ENCODE measurements at places on chromosomes 6 and 20.

DNA sequence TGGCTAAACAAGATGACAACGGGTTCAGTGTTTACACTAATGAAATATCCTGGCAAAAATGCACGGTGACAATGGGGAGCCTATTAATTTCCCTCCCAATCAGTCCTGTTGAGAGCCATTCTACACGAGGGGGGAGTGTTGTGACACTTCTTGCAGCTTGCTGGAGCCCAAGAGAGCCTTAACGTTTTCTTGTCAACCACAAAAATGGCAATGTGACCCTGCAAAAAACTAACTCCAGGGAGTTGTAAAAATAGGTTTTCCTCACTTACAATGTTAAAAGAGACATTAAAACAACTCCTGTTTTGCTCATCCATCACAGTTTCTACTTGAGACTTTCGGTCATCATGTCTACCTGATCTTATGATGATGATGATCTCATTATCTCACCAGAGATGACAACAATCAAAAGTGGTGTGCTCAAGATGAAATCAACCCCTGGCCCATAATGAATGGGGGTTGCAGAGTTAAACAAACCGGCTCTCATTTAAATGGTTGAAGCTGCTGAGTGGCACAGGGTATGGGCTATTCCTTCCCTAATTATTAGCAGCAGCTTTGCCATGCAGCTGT is 57.9 kb downstream of the GJA10 start:
- DNase-seq = no peak

DNA sequence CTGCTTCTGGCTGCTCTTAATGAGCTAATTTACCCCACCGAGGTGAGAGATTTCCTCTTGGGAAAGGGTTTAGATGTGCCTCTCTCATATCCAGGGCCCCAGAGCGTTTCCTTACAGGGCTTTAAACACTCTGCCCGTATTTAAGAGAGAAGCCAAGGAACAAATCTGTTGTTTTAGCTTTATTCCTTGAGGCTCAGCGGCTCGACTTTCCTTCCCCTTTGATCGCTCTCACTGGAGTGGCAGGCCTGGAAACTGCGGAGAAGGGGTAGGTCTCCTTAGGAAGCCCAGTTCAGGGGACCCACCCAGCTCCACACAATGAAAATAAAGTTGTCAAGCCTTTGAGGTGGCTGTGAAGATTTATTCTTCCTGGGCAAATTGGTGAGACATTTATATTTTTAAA is 132.0 kb upstream of the JAG1 start:
- DNase-seq = no peak

DNA sequence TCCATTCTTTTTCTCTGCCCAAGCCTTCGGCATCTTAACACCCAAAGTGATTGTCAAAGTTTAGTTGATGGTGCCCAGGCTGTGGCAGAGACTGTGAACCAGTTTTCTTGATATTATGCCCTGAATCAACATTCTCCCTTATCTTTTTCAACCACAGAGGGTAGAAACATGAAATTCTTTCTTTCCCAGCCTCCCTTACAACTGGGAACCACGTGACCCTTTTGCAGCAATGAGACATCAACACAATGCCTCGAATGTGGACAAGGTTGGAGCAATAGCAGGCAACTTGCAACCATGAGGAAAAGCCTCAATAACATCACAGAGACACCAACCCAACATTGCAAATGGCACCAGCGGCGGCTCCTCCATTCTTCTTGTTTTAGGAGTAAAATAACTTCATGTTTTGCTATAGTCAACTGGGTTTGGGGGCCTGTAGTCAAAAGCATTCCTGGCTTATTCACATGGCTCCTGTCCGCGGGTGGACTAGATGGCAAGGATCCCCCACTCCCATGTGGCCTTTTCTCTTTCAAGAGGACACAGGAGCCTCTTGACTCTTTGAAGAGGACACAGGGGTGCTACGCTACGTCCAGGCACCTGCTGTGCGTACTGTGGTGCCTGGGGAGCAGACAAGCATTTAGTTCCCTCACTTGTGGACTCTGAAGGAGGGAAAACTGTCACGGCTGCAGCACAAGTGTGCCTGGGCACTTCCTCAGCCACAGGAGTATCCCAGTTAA is 90.5 kb downstream of the NOL4L start:
- no peak for DNase-seq

DNA sequence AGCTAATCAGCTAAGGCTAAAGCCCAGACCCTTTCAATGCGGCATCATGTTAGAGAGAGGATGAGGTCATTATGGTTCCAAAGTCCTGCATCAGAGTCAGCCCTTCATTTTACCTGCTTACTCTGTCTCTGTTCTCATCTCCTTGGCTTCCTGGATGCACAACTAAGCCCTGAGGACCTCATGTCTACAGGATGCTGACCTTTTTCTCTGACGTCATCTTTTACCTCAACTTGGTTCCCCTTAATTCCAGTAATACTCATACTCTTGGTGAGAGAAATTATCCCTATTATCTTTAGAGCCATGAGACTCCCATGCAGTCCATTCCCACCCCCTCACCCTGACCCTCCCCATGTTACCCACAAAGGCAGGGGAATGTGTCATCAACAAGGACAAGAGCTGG is 636.5 kb upstream of the CHD6 start:
- no peak for DNase-seq

GRCh38 chr20:53439046-53439445 is 154.6 kb downstream of the ZNF217 start:
- no peak for DNase-seq

GRCh38 chr6:168956884-168957730 is 296.5 kb downstream of the THBS2 start:
- DNase-seq = no peak

DNA sequence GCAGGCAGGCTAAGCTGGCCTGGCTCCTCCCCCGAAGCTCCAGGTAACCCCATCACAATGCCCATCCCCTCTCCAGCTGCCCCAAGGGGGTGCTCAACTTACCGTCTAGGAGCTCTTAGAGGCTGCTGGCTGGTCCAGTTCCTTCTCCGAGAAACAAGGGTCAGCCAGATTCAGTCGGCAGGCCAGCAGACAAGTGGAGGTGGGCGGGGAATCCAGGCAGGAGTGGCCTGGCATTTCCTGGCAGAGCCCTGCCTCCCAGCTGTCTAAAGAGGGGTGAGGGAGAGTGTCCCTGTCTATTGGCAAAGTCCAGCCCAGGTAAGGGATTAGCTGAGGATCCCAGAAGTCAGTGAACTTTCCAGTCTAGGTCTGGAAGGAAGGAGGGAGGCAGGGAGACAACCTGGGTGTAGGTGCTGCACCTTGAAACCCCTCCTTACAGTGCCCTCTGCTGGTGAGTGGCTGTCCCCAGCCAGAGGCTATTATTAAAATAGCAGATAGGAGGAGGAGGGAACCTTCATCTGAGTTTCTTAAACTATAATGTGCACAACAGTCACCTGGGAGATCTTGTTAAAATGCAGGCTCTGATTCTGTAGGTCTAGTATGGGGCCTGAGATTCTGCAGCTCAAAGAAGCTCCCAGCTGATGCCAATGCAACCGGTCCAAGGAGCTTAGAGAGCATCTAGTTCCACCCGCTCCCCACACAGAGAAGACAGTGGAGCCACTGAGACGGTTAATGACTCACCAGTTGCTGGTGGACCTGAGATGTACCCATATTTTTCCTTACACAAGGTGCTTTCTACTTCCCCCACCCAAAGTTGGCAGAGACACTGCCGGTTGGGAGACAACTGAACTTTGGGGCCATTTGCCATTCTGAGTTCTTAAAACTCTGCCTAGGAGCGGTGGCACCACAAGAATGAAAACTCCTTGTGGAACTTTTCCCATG is at the start of gene UNC5CL:
Gene UNC5CL, minus strand, starts transcription at position 162 of the 939 bp plus-strand sequence. CDS start 4,147 bp downstream, outside the sequence.
- no peak for DNase-seq

DNA sequence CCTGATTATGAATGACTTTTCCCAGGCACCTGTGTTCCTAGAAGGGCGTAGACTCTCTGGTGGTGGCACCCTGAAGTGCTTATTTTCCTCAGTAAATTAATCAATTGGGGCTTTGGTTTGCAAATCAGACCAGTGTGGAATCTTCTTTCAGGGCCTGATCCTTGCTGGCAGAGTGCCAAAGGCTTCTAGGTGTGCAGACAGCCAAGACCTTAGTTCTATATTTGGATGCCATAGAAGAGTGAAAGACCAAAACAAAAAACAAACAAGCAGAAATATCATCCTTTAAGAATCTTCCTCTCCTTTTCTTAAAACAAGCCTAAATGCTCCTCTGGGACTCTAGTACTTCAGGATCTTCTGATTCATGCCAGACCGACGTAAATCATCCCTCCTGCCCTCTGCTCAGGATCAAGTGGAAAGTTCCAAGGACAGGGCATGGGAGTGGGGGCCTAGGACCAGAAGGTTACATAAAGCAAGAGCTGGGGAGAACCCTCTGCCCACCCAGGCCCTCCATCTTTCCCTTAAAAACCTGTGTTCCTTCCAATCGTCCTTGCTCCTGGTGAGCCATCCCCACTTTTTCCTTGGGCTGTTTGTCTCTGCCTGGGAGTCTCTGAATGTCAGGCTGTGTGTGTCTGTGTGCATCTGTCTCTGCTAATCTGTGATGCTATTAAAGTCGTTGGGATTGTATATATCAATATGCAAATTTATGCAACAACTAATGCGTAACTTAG is 70.5 kb upstream of the MYLIP start:
- DNase-seq = no peak

GRCh38 chr6:157407646-157408045 is 26.7 kb downstream of the ZDHHC14 start:
- DNase-seq = no peak

DNA sequence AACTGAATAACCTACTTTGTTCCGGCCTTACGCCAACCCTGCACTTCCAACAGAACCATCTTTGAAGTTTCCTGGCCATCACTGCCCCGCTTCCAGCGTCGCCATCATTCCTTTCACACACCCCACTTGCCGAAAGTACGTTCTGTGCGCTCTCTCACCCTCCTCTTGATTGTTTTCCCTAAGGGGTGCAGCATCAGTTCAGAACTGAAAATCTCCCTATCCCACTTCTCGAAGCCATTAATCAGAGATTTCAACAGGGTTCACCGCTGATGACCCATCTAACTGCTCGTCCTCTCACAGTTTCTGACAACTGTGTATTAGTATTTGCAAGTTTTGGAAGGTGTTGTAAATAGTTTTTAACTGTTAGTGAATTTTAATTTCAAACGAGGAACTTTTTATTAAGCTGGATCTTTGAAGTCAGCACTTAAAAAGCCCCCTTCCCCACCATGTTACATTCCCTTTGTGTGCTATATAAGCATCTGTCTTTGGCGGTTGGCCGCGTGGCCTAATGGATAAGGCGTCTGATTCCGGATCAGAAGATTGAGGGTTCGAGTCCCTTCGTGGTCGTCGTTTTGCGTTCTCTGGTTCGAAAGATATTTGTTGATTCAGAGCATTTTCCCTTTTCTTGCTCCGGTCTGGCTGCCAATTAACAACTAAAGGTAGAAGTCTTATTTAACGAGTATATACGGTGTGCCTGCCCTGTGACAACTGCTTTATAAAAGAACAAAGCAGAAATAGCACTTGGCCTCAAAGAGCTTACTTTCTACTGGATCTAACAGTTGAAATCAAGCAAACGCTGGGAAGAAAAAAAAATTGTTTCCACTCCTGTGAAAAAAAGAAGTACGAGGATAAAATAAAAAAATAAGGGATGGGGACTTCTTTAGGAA is 42.6 kb downstream of the TRIM27 start:
- peak; percentile 36 for DNase-seq

DNA sequence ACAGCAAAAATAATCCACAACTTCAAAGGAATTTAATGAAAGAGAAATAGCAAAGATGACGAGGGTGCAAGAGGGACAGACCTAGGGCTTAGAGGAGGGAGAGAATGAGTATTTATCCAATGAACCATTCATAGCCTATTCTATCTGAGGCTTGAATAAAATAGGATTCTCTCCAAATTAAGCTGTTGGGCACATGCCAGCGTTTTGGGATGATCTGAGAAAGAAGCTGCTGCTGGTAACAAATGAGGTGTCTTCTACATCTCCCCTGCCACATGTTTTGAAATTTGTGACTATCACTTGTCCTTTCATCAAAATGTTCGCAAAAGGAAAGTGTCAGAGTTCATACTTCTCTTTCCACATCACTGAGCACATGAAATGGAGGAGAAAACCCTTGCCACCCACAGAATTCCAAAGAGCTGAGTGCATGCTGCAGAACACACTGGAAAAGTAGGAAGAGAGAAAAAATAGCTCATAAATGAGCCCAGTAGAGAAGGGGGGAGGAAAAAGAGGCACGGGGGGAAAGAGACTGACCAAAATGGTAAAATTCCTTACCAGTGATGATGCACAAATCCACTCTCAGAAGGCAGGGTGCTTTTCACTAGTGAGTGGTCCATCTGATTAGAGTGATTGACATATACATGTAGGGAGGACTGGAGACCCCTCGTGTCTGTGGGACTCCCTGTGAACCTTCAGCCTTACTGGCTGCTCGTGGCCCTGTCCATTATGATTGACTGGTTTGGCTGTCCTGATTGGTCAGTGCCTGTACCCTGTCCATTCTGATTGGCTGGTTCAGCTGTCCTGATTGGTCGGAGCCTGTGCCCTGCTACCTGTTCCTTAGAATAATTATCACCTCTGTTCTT is 180.5 kb downstream of the OGFRL1 start:
- peak; percentile 27 for DNase-seq

- DNase-seq = no peak
These were observed 1017.3 kb downstream of the KIF16B start for GRCh38 chr20:15555913-15556312.

- no peak for DNase-seq
These were observed 122.2 kb upstream of the ATXN1 start for GRCh38 chr6:16883414-16883813.

DNA sequence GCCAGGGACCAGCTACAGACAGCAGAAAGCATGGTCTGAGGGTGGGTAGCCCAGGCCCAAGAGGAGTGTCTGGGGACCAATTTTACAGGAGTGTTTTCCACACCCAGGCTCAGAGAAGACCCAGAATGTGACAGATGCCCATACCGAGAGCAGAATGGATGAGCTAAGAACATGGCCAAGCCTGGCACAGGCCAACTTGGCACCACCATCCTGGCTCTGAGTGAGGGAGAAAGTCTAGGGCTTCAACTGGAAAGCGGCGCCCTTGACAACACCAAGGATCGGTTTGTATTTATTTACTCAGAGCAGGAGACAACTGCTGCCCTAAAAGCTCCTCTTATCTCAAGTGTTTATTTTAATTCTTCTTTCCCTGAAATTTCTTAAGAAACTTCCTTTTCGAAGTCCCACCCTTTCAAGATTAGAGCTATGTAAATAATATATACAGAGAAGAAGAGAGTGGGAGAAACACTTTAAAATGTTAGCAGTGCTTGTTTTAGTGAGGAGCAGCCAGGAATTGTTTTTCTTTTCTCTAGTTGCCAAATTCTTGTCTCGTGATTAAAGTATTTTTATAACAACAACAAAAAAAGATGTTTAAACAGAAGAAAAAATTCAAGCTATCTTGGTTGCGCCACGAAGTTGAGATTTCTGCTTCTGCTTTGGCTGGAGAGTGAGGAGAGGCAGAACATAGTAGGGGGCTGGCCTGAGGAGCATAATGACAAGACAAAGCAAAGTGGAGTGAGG is 16.2 kb downstream of the TNXB start:
- DNase-seq = no peak

- DNase-seq = no peak
These were observed 831 bp downstream of the PMEPA1 start for GRCh38 chr20:57708694-57709673.

Measured in thoracic aorta (tissue), 2 donors.